Natural killer cell treated with Interleukin-12 subunit alpha and Interleukin-12 subunit beta and Interleukin-15 and Interleukin-18, amount 100 ng/mL, for 72 hours (primary cell): ENCODE measurements at places on chromosomes 2 and 18. TPM values are rescaled to one million over a fixed set of nuclear protein-coding genes. Genes with fewer than 3 reads are reported as not detected.

The SLC11A1 gene
- total RNA-seq, result 0.11 TPM

The PLCD4 gene
- total RNA-seq, result 0.74 TPM

The GAREM1 gene
- not detected for total RNA-seq

The CCT7 gene
- total RNA-seq, result 436 TPM

The FEZ2 gene
- 18.1 TPM for total RNA-seq
